ENCODE measurements at places on chromosomes 2 and 18.

GRCh38 chr18:58898010-58898799 lies 33.5 kb downstream of the ZNF532 start:
- DNase-seq = no peak

- no peak for DNase-seq
Measured at GRCh38 chr2:177917169-177917568, 155.4 kb downstream of the PDE11A start.

DNA sequence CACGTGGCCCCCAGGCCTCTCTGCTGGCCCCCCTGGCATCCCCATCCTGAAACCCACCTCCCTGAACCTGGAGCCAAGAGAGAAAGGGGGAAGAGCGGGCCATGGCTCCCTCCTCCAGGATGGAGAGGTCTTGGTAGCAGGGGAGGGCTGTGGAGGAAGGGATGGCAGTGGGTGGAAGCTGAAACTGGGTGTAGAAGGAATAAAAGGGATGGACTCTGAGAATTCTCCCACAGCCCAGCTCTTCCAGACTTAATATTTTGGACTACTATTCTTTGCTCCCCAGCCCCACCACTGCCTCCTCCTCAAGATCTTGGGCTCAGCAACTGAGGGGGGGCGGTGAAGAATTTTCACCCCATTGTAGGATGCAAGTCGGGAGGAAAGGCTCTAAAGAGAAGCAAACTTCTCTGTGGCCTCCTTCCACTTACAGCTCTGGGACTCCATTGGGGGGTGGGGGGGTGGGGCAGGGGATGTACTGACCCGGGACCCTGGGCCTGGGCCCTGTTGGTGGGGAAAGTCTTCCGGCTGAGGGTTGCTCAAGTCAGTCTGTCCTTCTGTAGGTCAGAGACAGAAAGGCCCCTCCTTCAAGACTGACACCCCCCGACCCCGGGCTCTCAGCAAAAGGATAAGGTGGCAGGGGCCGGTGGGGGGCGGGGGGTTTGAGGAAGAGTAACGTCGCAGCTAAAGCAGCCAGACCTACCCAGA lies 501 bp downstream of the TNS1 start:
- no peak for DNase-seq

- no peak for DNase-seq
Measured at GRCh38 chr2:160077912-160078810, 15.7 kb upstream of the PLA2R1 start.

DNA sequence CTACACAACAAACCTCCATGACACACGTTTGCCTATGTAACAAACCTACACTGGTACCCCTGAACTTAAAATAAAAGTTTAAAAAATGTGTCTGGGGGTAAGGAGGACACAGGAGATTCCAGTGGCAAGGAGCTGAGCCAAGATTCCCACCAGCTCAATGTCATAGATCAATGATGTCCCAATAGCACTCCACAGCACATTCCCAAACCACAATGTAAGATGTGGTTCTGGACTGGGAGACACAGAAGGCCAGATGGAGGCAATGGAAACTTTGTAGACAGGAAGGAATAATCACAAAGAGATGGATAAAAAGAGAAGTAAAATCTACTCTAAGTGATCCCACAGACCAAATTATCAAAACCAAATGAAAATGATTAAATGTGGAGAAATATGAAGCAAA lies 312.4 kb upstream of the SOX11 start:
- no peak for DNase-seq

DNA sequence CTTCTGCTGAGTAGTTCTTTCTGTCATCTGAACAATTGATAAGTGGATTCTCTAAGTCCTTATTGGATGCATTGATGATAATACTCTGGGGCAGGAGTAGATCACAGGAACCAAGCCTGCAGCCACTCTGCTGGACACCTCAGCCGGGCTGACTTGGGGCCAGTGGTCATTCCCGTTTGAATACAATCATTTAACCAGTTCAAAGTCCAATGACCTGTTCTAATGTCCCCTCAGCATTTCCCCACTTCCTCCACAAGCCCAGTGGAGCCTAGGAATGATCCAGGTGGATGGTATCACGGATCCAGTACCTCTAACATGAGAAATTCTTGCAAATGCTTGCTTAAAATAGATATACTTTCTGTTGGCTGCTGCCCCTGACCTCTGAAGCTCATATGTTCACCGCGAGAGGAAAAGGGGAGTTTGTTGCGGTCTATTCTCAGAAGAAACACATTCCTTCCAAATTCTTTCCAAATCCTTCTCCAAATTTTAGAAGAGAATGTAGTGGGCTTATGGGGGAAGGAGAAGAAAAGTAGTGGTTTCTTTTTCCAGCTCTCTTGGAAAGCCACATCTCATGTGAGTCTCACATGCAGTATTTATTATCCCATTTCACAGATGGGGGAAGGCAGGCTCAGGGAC lies 170.9 kb downstream of the INHBB start:
- no peak for DNase-seq

GRCh38 chr18:7844017-7844416 lies 276.9 kb downstream of the PTPRM start:
- DNase-seq = no peak

GRCh38 chr2:1803217-1804110 lies 59.1 kb upstream of the PXDN start:
- DNase-seq = no peak

DNA sequence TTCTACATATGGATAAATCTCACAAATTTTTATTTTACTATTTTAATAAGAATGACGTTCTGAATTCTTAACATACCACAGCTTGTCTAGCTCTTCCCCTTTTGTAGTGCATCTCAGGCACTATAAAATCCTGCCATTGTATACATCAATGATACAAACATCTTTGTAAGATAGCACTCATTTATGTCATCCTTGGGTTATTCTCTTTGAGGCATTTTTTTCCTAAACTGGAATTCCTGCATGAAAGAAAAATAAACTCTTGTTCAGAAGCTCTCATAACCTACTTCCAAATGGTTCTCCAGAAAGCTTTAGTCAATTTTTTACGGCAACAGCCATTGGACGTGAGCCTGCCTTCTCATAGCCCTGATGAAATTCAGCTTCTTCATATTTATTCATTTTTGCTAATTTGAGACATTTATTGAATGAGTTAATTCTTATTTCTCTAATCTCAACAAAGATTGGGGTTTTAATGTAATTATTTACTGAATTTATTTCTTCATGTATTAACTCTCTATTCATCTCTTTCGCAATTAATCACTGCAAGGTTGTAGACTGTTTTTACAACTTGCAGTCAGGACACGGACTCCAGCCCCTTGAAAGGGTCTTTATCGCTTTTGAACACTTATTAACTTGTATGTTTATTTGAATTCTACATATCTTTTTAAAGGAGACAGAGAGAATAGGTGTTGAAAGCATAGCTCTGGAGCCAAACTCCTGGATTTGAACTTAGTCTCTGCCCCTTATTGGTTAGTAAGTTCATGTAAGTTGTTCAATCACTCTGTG lies 57.6 kb upstream of the PARD3B start:
- no peak for DNase-seq

DNA sequence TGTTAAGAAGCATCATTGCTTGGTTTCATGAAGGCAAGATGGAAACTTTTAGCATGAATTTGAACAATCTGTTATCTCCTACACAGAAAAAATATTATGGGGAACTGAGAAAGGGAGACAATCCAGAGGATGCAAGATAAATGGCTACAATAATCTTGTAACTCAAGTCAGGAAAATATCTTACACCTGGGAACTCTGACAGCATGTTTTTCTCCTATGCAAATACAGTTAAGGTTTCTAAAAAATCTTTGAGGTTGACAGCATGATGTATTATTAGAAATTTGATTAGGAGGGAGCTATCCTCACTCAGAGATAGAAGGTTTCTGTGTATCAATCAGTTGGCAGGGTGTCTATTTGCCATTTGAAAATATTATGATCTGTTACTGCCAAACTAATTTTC lies 75.6 kb downstream of the GPD2 start:
- no peak for DNase-seq

- no peak for DNase-seq
Measured at GRCh38 chr2:133791191-133791590, 222.9 kb upstream of the NCKAP5 start.

DNA sequence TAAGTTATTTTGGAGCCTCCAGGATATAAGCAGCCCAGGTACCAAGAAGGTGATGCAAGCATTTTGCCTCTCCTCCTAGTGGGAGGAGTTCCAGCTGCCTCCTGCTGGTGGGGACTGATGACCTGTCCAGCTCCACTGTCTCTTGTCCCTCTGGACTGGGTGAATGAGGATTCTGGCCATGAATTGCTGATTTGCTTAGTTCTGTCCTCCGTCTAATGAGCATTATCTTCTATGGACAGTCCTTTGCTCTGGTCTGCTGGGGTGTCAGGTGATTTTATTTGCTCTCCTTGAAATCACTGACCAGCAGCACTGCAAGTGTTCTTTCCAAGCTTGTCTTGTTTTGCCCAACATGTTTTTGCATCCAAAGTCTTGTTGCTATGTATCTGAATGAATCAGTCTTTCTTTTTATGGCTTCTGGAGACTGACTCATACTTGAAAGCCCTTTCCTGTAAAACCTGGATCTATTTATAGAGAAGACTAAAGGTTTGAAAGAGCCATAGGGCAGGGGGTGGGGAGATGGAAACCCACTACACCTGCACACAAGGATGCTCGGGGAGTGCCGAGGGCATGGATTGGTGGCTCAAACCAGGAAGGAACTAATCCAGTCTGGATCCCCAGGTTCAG lies 40.5 kb upstream of the EFHD1 start:
- no peak for DNase-seq

GRCh38 chr2:29936020-29936419 lies 14.6 kb upstream of the ALK start:
- DNase-seq = no peak

GRCh38 chr2:200670313-200670712 lies 84.5 kb downstream of the AOX1 start:
- DNase-seq = no peak

DNA sequence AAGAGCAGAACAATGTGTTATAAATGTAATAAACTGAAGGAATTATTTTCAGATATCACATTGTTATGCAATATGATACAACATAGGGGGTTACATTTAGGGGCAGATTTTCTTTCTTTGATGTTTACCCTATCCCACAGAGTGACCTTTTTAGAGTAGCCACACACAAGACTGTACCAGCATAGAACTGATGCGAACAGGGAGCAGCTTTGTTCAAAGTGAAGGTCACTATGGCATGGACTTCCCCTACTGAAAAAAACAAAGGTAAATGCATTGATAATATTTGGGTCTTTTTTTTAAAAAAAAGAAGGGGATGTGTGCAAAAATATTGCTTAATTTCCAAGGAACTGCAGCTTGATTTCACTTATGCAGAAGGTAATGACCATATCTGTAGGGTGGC lies 1354.9 kb downstream of the SUCLG1 start:
- DNase-seq = no peak

GRCh38 chr2:28547906-28548600 lies 52.2 kb downstream of the PLB1 start:
- DNase-seq = no peak

DNA sequence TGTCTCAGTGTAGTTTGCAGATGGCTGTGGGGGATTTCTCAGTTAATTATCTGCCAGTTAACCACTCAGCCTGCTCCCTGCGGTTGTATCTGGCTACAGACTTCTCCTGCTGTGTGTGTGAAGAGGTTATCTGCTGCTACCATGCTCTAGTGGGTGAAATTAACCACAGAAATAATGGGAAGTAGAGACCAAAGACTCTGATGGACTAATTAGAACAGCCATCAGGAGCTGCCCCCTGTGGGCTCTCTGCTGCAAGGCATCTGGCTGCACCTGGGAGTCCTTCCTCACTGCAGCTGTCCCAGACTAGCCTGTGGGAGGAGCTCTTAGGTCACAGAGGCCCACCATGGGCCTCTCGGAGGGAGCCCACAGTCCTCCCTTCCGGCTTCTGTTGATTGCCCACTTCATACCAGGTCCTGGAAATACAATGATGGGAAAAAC lies 66.6 kb downstream of the CTIF start:
- no peak for DNase-seq

GRCh38 chr2:202005272-202005887 lies 28.3 kb upstream of the FZD7 start:
- peak; percentile 21 for DNase-seq

GRCh38 chr2:213861638-213862037 lies 549.2 kb upstream of the VWC2L start:
- DNase-seq = no peak

GRCh38 chr2:228282376-228282775 lies 100.9 kb upstream of the SPHKAP start:
- DNase-seq = no peak

DNA sequence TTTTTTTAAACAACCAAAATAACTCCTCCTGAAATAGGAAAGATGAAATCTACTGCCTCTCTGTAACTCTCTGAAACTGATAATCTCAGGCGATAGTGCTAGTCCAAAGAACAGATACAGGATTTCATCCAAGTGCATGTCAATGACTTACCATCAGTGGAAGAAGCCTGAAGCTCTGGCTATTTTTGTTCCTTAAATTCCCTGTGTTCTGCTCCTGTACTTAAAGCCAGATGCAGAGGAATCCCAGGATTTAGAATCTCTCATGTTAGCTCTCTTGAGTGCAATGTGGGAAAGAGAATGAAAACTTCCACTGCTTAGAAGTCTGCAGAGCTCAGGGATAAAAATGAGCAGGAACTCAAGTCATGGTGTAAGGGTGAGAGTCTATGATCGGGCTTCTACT lies 291.9 kb downstream of the TCF4 start:
- no peak for DNase-seq

- DNase-seq = no peak
Measured at GRCh38 chr18:27585602-27586173, 400.6 kb upstream of the CHST9 start.

- DNase-seq = no peak
Measured at GRCh38 chr2:34308140-34308539, 709.0 kb upstream of the FAM98A start.

DNA sequence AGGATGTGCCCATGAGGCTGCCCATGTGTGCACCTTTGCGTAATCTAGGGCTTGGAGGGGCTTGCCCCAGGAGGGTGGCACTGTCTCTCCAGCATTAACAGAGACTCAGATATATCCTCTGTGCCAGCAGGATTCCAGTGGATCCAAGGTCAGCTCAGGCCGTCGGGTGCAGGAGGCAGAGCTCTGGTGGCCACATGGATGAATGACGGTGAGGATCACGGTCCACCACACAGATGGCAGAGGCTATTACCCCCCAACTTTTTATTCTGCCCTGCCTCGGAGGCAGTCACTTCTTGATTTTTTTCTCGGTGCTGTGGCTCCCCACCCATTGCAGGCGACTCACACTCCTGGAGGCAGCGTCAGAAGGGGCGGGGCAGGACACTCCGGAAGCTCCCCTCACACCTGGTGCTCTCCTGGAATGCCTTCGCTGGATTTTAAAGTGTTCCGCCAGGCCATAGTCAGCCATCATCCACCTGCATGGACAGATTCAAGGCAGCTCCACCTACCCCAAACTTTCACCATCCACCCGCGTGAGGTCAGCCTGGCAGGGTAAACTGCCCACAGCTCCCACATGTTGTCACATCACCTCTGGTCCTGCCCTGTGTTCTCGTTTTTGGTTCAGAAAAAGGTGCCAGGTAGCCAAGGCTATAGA lies 602.9 kb upstream of the RAB6C start:
- no peak for DNase-seq
